ENCODE measurements at places on chromosomes 12 and 14.

GRCh38 chr14:104318558-104319490 lies 180.4 kb downstream of the KIF26A start:
- no peak for DNase-seq

DNA sequence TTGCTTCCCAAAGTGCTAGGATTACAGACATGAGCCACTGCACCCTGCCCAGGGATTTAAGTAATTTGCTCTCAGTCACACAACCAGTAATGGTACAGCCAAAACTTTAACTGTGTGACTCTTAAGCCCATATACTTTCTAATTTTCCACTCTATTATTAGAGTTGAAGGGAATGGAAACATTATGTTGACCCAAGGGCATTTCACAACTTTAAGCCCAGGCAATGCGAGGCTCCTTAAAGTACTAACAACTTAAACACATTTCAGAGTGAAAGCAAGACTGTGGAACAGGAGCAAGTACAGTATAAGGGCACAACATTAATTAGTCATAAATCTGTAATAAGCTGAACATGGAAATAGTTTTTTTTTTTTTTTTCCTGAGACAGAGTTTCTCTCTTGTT lies 39.8 kb downstream of the BAZ1A start:
- no peak for DNase-seq

DNA sequence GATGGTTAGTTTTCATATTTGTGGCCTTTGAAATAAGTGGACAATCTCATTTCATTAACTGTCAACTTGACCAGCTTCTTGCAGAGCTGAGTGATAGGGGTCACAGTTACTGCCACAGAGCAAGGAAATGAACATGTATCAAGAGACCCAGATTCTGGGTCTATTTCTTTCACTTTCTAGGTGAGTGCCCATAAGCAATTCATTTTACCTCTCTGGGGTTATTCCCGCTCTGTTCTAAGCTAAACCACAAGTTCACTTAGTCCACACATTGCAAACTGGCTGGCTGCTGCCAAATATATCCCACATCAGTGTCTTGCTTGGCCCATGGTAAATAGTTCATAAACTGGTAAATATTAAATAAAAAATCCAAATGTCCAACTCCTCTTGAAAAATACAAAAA lies 29.9 kb downstream of the GPHB5 start:
- no peak for DNase-seq

DNA sequence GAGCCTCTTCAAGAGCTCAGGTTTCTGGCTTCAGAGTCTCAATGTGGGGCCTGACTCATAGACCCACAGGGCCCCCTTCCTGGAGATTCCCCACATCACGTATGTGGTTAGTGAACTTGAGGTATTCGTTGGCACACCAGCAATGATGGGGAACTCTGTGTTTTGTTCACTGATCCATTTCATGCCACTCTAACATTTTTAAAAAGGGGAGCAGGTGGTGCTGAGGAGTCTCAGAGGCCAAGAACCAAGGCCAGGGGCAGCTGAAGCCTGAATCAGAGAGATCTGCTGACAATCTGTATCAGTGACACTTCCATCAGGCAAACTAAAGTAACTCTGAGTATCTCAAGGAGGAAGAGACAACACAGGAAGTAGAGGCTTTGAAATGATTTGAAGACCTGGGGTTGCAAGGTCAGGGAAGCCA lies 323.4 kb downstream of the VRK1 start:
- DNase-seq: peak; percentile 8

DNA sequence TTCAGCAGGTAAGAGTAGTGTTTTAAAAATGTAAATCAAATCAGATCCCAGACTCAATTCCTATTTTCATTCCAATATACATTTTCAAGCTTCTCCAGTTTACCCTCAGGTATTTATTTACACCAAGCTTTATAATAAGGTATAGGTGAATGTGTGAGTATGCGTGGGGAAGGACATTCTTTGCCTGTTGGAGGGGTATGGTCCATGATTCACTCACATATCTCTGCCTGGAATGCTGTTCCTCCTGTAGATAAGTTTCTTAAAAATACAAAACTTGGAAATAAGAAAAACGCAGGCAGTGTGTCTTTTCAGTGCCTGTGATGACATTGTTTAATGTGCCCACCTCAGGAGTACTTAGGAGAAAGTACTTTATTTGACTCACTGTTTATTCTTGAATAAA lies 118.6 kb downstream of the CCDC91 start:
- DNase-seq: no peak

DNA sequence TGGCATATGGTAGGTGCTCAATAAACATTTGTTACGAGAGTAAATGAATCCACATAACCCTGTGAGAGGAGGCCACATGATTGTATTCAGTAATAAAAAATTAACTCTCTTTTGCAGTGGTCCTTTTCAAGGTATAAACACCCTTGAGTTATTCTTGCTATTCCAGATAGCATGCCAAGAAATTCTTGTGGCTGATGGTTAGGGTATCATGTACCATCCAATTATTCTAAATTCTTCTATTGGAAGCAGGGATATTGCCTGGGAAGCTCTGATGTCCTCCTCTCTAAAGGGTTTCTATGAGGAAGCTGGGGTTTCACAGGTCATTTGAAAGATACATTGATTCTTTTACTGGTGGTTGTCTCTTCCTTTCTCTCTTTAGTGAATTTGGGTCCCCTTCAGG lies 10.1 kb downstream of the AKAP6 start:
- no peak for DNase-seq

- no peak for DNase-seq
These were observed 24.4 kb downstream of the CD9 start for GRCh38 chr12:6224550-6224949.

GRCh38 chr14:96586921-96587822 lies 85.0 kb downstream of the PAPOLA start:
- DNase-seq: no peak

DNA sequence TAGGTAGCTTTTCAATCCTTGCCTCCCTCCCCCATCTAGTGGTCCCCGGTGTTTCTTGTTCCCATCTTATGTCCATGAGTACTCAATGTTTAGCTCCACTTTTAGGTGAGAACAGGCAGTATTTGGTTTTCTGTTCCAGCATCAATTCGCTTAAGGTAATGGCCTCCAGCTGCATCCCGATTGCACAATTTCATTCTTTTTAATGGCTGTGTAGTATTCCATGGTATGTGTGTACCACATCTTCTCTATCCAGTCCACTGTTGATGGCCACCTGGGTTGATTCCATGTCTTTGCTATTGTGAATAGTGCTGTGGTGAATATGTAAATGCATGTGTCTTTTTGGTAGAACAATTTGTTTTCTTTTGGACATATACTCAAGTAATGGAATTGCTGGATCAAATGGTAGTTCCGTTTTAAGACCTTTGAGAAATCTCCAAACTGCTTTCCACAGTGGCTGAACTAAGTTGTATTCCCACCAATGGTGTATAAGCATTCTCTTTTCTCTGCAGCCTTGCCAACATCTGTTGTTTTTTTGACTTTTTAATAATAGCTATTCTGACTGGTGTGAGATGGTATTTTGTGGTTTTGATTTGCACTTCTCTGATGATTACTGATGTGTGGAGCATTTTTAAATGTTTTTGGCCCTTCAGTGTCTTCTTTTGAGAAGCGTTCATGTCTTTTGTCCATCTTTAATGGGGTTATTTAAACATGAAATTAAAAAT lies 34.2 kb upstream of the ASPG start:
- DNase-seq: no peak

DNA sequence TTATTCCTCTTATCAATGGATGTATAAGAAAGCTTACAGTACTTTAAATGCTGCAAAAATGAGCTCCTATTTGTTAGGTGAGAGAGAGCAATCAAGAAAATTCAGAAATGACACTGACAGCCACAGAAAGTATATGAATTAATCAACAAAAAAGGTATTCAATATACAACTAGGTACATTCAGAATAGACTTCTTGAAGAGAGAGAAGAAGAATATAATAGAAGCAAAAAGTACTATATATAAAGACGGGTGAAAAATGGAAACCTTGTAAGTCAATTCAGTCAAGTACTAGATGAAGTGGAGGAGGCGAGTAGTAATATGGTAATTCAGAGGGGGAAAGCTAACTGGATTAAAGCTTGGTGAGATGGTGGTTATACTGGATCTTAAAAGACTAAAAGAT lies 74.3 kb downstream of the HEATR5A start:
- no peak for DNase-seq

DNA sequence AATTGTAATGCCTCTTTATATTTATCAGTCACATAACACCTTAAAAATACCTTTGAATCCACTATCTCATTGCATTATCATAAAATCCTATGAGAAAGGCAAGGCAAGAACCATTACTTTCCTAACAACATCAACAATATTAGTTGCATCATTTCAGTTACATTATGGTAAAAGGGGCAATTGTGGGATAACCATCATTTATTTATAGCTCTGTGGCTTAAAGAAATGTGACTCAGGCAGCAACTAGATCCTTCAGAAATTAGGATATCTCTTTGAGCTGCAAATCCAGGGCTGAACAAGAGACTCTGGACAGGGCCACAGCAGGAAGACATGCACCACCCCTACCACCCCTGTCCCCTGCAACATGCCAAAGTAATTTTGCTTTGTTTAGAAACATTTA lies 36.4 kb downstream of the EPS8 start:
- no peak for DNase-seq

GRCh38 chr14:73953731-73954130 lies 3.6 kb downstream of the COQ6 start:
- DNase-seq: no peak

DNA sequence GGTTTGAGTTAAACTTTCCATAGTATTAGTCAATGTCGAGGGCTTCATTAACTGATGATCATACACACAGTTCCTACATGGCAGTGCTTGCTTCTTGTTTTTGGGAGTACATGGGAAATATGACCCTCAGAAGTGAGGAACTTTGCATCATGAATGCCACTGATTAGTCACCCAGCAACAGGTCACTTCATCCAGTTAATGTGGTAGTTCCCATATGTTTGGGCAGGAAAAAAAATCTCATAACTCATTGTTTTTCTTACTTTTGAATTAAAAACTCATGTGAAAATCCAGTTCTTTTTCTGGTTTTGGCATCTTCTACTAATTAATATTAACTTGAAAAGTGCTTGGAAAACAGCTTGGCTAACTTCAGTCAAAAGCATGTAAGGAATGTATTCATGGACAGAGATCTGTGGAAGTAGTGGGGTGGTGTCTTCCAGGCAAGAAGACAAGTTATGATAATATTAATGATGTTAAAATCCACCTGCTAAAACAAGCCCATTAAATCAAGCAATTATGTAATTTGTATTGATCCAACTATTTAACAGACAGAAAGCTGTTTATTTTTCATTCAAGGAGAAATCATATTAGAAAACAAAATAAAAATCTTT lies 309.1 kb upstream of the NAV3 start:
- DNase-seq: no peak

DNA sequence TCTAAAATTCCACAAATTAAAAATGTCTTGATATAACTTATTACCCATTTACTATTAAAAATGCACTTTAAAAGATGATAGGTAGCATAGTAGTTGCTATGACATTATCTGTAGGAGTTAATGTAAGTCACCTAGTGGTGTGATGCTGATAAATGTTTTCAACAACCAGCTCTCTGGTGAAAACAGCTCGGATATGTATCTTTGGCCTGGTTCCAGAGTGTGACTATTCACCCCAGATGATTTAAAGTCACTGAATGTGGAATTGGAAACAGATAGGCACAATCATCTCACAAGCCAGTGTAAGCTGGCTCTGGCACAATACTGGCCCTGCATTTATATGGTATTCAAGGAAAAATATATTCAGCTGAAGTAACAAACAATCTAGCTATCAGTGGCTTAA lies 9.2 kb upstream of the CCDC196 start:
- DNase-seq: no peak

DNA sequence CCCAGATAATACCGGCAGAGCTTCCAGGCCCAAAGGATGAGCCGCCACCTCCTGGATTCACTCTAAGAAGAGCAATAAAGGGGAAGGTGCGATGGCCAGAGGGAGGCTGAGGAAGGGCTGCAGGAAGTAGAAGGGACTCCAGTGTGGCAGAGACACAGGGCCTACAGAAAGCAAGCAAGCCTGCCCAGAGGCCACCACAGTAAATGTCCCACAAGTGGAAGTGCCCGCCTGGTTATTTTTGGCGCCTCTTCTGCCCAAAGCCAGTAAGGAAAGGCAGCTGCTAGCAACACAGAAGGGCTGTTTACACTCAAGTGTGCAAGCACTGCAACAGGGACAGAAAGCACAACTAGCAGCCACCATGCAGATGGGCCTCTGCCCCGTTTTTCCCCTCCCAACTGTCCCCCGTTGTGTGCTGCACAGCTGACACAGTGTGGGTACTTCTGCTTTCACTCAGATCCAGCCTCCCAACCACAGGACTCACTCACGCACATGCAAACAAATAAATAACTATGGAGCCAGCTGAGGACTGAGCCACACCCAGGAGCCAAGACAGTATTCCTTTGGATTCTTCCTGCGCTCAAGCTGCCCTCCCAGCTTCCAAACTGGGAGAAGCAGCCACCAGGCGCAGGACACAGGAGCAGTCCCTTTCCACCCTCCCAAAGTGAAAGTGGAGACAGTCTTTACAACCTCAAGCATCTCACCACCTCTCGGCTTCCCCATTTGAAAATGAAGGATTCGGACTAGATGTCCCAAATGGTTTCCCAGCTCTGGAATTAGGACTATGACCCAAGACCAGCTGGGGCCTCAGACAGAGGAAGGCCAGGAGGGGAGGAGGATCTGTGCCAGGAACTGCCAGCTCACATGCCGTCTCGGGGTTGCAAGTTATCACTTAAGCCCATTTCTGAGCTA lies 40.0 kb upstream of the PNMA1 start:
- peak; percentile 31 for DNase-seq

GRCh38 chr12:94037444-94037843 lies 110.9 kb upstream of the PLXNC1 start:
- no peak for DNase-seq

GRCh38 chr12:122001466-122002209 lies 20.0 kb upstream of the BCL7A start:
- no peak for DNase-seq

DNA sequence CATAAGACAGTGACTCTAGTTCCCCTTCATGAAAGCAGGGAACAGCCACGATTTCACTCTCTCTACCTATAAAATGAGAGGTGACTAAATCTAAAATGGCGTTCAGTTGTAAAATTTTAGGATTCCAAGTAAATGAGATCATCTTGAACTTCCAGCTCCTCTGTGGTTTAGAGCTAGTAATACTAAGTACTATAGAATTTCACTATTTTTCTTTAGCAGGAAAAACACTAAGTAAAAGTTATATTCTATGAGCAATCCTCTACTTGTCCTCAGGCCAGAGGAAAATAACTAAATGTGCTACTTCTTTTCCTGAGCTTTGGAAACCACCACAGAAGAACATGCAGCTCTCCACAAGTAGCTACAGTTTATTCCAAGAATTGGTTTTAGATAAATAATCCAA lies 55.6 kb downstream of the NIN start:
- no peak for DNase-seq

GRCh38 chr12:13198876-13199275 lies 2.4 kb downstream of the EMP1 start:
- DNase-seq: no peak

DNA sequence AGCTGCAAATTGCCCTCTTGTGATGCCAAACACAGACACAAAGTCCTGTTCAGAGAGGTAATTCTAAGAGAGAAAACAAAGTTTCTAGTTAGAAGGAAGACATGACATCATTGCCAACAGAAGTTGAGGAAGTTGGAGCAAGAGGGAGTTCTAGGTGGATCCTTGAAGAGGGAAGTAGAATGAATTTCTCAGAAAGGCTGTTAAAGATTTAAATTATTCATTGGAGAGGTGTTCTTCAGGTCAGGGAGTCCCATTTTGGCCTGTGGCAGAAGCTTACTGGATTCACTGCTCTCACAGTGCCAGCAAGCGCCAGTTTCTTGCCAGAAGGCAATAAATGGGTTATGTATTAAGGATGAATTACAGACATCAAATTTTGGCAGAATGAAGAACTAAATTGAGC lies 15.3 kb downstream of the TSFM start:
- no peak for DNase-seq

Measured in stimulated activated naive CD4-positive, alpha-beta T cell (primary cell).